Urinary bladder (tissue), 4 donors: ENCODE measurements at places on chromosomes 1 and 21. TPM values are rescaled to one million over a fixed set of nuclear protein-coding genes. Genes with fewer than 3 reads are reported as not detected.
A peak's percentile ranks its signal among the peaks of the same experiment; 100 is the strongest.

NEK7 gene
- total RNA-seq = 196 TPM

DIRAS3 gene
- 3.0 TPM for total RNA-seq

PRPF38B gene
- total RNA-seq = 26.6 TPM

SETDB1 gene
- 47.6 TPM for total RNA-seq

GNG12 gene
- total RNA-seq = 264 TPM

DNA sequence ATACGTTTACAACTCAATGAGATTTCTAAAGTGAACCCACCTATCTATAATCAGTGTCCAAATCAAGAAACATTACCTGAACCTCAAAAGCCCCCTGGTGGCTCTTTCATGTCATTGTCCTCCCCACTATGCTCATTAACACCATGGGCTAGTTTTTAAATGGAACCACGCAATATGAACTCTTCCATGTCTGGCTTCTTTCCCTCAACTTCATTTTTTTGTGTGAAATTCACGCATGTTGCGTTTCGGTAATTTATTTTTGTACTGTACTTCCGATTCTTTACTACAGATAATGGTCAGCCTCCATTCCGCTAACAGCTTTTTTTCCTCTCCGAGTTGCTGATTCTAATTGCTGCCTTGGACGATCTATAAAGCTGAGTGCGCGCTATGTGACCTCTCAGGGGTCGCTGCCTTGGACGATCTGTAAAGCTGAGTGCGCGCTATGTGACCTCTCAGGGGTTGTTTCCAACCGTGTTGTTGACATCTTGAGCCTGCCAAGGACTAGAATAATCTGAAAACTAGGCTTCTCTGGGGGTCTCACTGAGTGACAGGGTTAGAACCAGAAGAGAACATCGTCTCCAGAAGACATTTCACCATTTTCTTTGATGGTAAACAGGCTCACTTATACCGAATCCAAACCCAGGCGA lies 1.1 kb upstream of the CACYBP start:
- peak; percentile 48 for DNase-seq

GRCh38 chr21:28776251-28776650 lies 216.4 kb downstream of the LTN1 start:
- no peak for DNase-seq

DNA sequence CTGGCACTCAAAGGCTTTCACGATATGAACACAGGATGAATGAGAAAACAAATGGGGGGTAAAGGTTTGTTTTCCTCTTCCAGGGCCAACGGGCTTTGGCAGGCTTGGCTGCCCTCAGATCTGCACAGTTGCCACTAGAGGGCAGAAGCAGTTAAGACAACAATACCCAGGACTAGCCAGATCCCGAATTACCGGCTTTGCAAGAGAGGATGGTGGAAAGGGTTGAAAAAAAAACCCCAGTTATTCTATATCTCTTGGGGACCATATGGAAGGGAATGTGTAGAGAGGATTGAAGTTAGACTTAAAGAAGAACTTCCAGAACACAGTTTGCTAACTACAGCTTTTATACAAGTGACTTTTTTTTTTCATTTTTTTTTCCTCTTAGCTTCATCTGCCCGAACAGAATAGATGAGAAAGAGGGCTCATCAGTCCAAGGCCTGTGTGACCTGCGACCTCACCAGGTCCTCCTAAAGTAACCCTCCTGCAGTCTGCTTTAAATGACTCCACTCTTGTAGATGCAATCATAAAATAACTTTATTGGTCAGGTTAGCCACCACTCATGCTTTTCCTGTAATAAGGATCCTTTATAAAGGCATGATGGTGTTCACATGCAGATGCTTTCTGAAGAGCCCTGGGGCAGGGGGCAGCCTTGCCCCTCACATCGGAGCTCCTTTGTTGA lies 10.7 kb downstream of the FMOD start:
- DNase-seq = peak; percentile 86

GRCh38 chr1:18280956-18281355 lies 173.4 kb downstream of the IGSF21 start:
- DNase-seq = no peak

DNA sequence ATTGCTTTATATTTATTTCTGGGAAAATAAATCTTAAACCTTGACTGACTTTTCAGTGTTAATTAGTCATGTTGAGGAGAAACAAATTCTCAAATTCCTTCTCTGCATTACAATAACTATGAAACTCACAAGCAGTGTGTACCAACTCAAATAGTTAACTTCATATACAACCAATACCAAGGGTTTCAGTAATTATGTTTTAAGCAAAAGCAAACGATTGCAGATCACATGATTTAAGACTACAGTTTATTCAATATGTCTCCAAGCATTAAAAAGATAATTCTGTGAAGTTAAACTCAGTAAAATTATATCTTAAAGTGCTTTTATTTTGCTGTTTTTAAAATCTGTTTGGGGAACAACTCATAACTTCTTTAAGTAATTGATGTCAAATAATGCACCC lies 28.6 kb downstream of the PCSK9 start:
- no peak for DNase-seq

DNA sequence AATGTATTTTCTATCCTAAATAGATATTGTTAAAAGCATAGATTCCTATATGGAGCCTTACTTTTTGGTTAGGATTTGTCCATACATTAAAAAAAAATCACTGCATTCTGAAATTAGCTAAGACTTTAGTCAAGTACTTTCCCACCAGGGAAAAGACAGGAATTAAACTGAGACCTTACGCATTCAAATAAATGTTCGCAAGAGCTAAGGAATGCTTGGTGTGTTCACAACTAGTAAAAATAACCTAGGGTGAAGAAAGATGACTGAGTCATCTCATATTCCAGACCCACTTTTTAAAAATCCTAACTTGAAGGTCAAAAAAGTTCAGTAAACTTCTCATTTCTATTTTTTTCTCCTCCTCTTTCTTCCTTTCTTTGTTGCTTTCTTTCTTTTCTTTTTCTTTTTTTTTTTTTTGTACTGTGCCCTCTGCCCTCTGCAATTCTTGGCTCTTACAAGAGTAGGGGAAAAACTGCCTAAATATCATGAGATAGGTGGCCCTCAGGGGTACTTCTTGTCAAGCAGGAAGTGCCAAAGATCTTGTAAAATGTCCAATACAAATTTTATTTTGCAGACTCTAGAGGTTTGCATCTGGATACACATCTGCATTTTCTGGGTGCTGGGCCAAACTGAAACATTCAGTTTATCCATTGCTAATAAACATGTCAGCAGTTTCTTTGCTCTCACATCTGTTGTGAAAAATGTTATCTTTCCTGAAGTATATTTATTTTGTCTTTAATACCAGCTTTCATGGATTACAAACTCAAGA lies 121.4 kb upstream of the GORAB start:
- peak; percentile 39 for DNase-seq
